Dorsolateral prefrontal cortex (tissue), 122 donors: ENCODE measurements at places on chromosomes 2 and 18. TPM values are rescaled to one million over a fixed set of nuclear protein-coding genes. Genes with fewer than 3 reads are reported as not detected.

The MGAT5 gene
- total RNA-seq: 86.1 TPM

The SDC1 gene
- 1.2 TPM for total RNA-seq

The BCL2 gene
- total RNA-seq: 26.0 TPM

The RIOK3 gene
- total RNA-seq: 50.9 TPM

The TYMS gene
- total RNA-seq: 5.5 TPM

The GCG gene
- not detected for total RNA-seq

The ADAM23 gene
- total RNA-seq: 89.6 TPM

The FOXI3 gene
- total RNA-seq: not detected

The TUBB6 gene
- total RNA-seq: 12.8 TPM

The QPCT gene
- 12.8 TPM for total RNA-seq
